Renal cortex interstitium (tissue), 15 donors: ENCODE measurements at places on chromosomes 2 and 18.

DNA sequence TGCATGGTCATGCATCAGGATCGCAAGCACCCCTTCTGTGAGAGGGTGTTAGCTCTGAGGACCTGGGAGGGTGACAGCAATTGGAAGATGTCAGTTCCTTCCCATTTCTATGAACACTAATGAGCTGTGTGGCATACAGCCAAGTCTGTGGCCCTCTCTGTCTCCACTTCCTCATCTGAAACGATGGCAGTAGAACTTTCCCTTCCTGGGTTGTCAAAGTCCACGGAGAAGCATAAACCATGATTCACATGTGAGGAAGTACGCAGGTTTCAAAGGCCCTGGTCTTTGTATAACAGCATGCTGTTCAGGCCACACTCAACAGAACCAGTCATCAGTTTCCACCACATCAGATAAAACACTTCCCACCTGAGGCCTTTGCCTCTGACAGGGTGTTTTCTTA lies 167.4 kb upstream of the RAB6C start:
- DNase-seq, result peak; percentile 13

DNA sequence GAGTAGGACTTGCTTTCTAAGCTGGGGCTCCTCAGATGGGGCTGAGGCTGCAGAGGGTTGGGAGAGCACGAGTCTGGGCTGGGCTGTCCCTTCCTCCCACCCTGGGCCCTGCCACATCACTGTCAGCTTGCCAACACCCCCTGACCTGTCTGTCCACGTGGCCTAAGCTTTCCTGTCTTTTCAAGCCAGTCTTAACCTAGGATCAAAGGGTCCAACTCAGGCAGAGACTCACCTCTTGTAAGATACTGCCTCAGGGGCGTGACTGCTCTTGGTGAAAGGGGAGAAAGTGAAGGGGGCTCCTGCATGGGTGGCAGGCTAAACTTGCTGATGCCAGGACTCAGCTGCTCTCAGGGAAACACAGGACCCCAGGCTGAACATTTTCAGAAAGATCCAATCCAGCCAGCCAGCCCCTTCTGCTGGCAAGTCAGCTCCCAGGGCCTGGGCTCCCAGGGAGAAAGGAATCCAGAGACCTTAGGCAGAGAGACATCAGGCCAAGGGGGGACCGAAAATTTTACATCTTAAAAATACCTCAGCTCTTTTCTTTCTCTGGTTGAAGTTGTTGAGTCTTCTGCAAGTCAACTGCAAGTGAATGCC lies 144.2 kb upstream of the ID2 start:
- no peak for DNase-seq

GRCh38 chr2:235113854-235114253 lies 162.0 kb downstream of the SH3BP4 start:
- no peak for DNase-seq

DNA sequence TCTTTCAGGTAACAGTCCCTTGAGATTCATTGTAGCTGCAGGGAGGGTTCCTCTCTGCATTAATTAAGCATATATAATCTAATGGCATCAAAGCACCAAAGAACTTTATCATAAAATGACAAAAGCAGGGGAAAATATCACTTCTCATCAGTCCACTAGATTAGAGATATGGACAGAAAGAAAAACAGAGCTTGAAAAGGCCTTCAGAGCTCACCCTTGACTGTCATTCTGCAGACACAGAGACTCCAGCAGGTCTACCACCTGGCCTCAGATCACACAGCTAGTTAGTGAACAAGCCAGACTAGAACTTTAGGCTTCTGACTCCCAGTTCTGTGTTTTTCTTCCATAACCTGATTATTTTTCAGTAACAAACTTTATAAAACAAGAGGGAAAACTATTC lies 88.5 kb downstream of the FIGN start:
- no peak for DNase-seq

GRCh38 chr2:126902152-126902835 lies 3.6 kb downstream of the TEX51 start:
- no peak for DNase-seq

GRCh38 chr2:217710211-217710765 lies 292.5 kb downstream of the TNS1 start:
- DNase-seq, result no peak

DNA sequence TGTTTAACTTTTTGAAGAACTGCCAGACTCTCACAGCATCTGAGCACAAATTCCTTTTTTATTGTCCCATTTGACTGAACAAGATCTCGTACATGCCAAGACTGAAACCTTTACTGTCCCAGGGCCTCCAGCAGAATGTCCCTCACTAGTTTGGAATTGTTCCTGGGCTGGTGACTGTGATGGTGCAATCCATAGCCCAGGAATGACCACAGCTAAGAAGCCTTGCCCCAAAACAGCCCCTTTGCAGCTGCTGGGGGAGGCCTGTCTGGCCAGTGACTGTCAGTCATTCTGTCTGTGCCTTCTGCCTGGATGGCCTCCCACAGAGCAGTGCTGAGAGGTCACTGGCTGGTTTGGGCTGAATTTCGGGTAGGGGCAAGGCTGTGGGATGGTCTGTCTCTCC lies 184.5 kb upstream of the MSH6 start:
- DNase-seq, result no peak

DNA sequence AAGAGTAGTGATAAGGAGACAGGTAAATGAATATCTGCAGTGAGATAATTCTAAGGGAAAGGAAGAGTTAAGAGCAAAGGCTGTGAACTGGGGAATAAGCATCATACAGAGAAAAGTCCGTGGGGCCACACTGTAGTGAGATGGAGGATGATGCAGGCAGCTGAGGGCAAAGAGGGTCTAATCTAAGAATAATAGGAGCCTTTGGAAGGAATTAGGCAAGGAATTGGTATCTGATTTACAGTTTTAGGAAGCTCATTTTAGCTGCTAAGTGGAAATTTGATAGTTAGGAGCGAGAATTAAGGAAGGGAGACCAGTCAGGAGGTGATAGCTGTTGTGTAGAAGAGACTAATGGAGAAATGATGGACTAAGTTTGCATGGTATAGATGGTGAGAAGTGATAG lies 43.5 kb downstream of the KIF5C start:
- no peak for DNase-seq

DNA sequence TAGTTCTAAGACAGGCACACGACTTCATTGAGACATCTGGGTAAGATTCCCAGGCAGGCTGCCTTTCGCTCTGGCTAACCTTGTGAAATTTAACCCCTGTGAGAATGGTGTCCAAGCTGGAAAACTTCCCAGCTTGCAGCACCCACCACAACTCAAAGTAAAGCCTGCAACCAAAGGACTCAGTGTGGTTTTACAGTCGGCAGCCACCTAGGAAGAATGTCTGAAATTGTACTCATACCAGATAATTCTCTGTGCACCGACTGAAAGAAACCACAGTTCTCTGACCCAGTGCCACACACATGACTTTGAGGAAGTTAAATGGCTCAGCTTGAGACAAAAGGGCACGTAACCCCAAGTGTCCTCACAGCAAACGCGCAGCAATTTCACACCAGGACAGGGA lies 125.7 kb downstream of the RBMS1 start:
- DNase-seq, result no peak

- no peak for DNase-seq
Observed at GRCh38 chr2:25388491-25388890, 46.8 kb upstream of the DNMT3A start.

DNA sequence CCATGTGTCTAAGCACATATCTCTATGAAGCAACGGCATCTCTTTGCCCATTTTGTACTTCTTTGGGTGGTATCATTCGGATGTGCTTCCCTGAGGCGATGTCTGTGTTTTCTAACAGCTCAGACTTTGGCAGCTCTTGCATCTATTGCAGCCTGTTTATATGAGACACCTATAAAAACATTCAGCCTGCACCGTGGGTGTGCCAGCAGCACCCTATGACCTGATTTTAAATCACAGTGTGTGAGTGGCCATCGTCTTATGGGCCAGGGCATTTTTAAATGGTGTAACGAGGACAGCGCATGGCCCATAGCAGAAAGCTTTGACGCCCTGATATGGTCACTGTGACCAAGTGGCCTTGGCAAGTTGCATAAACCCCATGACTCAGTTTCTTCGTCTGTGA lies 12.9 kb downstream of the NPAS2 start:
- no peak for DNase-seq

GRCh38 chr2:3289526-3289925 lies 88.1 kb downstream of the EIPR1 start:
- DNase-seq, result no peak

- DNase-seq, result no peak
Observed at GRCh38 chr2:20391951-20392699, 41.5 kb upstream of the PUM2 start.

DNA sequence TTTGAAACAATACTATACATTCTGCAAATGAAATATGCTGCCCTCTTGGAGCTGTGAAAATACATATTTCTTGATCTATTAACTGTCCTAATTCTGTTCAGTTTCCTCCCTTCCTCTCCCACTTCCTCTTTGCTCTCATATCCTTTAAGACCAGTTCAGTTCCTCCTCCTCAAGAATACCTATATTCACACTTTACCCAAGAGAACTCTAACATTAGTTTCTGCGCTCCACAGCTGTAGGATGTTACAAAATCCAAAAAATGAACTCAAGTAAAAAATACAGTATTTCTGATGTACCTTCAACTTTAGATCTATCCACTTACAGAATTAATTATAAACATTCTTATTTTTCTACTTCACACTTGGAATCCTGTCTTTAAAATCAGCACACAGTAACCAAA lies 5.4 kb downstream of the ITSN2 start:
- DNase-seq, result no peak

DNA sequence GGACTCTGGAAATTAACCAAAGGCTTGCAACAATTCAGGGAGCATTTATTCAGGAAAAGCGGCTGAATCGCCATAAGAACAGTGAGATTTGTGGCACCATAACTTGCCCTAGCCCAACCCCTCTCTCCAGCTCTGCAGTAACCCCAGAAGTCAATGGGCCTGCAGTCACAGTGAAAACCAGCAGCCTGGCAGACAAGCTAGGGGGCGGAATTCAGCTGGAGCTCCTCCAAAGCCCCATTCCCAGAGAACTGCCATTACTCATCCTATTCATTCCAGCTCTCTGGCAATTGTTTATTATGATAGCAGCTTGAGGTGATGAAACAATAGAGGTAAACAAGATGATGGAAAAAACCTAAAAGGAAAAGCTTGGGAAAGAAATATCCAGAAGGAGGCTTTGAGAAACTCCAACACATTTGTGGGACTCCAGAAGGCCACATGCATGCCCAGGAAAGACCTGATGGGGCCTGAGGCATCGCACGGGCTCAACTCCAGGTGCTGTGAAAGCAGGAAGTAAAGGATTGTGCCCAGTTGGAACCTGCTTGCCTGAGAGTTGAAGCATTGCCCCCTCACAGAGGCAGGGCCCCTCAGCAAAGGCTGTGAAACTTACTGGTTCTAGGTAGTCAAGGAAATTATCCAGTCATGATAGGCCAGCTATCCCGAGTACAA lies 126.7 kb downstream of the TWIST2 start:
- no peak for DNase-seq

GRCh38 chr18:36792634-36793283 lies 36.0 kb downstream of the TPGS2 start:
- no peak for DNase-seq

- no peak for DNase-seq
Observed at GRCh38 chr2:128442053-128442751, 123.5 kb upstream of the HS6ST1 start.

- DNase-seq, result no peak
Observed at GRCh38 chr2:2507417-2507997, 176.4 kb upstream of the MYT1L start.

DNA sequence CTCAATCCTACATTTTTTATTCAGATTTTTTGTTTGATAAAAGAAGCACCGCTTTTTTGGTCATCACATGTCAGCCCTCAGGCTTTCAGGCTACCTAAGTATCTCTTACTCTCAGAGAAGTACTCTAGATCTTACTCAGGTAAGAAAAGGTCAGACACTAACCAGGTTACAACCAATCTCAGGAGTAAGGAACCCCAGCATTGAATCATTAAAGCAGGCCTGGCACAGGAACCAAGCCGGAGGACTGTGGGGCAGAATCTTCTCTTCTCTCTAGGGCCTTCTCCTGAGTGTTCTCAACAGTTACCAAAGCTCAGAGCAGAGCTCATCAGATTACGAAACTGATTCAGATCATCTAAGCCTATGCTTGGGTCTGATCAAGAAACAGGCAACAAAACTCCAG lies 28.2 kb downstream of the RBMS1 start:
- no peak for DNase-seq

GRCh38 chr2:195318440-195319111 lies 338.4 kb upstream of the SLC39A10 start:
- DNase-seq, result peak; percentile 24

- DNase-seq, result no peak
Observed at GRCh38 chr18:27661320-27662018, 476.4 kb upstream of the CHST9 start.

DNA sequence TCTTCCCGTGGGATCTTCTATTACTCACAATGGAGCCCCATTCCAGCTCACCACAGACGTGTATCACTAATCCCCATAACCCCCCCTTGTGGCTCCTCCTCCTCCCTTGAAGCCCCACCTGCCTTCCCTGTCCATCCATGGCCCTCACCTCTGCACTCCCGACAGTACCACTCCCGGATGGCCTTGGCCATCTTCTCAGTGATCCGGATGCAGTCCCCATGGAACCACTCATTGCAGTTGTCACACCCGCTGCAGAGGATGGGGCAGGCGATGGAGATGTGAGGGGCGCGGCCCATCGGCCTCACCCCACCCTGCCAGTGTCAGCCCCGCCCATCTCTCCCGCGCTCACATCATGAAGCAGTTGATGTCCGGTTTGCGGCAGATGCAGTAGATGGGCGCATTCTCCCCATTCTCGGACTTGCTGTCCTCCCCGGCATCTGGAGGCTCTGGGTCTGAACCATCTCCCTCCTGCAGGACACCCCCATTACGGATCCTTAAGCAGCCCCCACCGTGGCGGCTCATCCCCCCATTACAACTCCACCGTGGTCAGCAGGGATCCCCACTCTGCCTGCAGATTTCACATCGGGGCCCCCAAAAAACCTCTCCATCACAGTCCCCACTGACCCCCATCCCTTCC lies 983 bp downstream of the CXXC1 start:
- DNase-seq, result no peak

GRCh38 chr2:84849271-84849952 lies 31.5 kb downstream of the TRABD2A start:
- DNase-seq, result no peak

DNA sequence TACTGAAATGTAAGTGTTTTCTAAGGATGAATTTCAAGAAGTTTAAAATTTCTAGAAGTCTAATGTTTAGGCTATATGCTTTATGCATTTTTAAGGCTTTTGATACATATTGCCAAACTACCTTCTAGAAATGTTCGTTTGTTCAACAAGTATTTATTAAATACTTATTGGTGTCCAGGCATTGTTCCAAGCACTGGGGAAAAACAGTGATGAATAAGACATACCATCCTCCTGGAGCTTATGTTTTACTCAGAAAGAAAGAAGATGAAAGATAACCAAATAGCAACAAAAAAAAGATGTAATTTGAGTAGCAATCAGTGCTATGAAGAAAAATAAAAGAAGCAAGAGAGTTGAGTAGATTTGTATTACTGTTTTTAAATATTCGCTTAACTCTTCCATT lies 692.9 kb downstream of the SLC4A3 start:
- DNase-seq, result no peak

DNA sequence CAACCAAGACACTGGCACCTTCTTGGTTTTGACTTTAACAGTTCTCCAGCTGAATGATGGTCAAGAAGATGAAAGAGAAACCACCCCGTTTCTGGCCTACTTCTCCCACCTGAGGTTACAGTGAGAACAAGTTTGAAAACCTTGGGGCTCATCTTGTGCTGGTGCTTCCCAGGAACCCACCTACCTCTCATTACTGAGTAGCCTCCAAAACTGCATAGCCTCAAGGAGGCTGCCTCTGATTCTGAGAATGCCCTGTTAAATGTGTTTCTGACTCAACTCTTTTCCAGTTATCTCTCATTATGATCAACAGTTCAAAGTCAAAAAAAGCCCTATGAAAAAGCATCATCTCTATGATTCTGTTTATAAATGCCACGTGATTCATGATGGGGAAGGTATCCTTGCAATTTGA lies 121.9 kb downstream of the CACNB4 start:
- DNase-seq, result no peak
